Dermis lymphatic vessel endothelial cell (primary cell): ENCODE measurements at places on chromosomes 1 and 21. TPM values are rescaled to one million over a fixed set of nuclear protein-coding genes. Genes with fewer than 3 reads are reported as not detected.

The OR6K6 gene
- 0.09 TPM in 1 of 2 replicates, not detected in the other for total RNA-seq

The FABP3 gene
- total RNA-seq, result 0.43 TPM in 1 of 2 replicates, not detected in the other

The DARS2 gene
- total RNA-seq, result 9.1 and 10.5 TPM in 2 replicates

The PTGFRN gene
- total RNA-seq, result 222 and 239 TPM in 2 replicates

The TFF2 gene
- not detected in 2 replicates for total RNA-seq

The KRTAP19-3 gene
- total RNA-seq, result not detected in 2 replicates

The RHCE gene
- total RNA-seq, result 0.69 and 1.8 TPM in 2 replicates

The LIPI gene
- not detected in 2 replicates for total RNA-seq

The EXOSC10 gene
- 37.8 and 45.6 TPM in 2 replicates for total RNA-seq

The ANKRD34A gene
- under 0.01 TPM in 2 replicates for total RNA-seq

The TPTE gene
- total RNA-seq, result not detected in 2 replicates

The ZSWIM5 gene
- total RNA-seq, result 7.5 and 10.1 TPM in 2 replicates

The TTC24 gene
- total RNA-seq, result not detected in 2 replicates

The MYCBP gene
- 5.7 and 8.7 TPM in 2 replicates for total RNA-seq
